Heart right ventricle (tissue), 16 donors: ENCODE measurements at places on chromosomes 5 and 9. TPM values are rescaled to one million over a fixed set of nuclear protein-coding genes. Genes with fewer than 3 reads are reported as not detected.

DNA sequence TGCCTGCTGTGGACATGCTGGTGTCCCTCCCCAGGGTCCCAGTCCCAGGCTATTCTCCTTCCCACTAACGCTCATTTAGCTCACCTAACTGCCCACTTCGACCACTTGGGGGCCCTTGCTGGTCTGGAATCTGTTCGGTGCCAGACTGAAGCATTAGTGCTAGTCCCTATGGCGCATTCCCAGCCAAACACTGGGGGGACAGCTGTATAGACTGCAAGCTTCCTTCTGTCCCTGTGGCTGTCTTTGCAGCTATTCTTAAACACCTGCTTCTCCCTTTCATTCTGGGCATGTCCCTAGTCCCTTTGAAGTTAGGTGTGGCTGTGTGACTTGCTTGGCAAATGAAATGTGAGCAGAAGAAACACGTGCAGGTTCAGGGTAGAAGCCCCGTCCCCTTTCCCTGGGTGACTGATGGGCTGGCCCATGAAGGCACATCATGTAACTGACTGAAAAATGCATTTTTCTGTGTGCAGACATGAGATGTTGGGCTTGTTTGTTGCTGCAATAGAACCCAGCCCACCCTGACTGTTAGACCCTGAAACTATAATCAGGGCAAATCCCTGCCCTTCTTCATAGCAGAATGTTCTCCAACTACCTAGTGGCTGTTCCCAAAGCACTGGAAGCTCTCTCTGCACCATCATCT, 134.4 kb downstream of the BARX1 start:
- no peak for DNase-seq

DNA sequence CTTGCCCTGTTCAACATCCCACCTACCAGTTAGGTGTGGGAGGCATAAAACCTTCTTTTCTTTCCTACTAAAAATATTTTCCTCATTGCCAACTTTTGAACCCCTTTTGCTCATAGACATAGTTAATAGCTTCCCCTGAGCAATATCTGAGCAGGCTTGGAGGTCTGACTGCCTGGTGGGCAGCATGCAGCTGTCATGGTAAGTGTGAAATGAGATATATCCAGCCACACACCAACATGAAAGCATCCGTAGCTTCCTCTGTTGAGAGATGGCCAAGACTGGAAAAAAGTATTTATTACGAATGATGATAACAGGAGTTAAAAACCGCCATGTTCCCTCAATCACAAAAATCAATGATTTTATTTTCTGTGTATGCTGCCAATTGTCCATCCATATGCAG, 190.1 kb downstream of the TMEM38B start:
- no peak for DNase-seq

GRCh38 chr5:134552301-134552700, 26.8 kb downstream of the JADE2 start:
- DNase-seq: peak; percentile 80

- DNase-seq: no peak
These were observed 31.9 kb downstream of the BARHL1 start for GRCh38 chr9:132614324-132614723.

DNA sequence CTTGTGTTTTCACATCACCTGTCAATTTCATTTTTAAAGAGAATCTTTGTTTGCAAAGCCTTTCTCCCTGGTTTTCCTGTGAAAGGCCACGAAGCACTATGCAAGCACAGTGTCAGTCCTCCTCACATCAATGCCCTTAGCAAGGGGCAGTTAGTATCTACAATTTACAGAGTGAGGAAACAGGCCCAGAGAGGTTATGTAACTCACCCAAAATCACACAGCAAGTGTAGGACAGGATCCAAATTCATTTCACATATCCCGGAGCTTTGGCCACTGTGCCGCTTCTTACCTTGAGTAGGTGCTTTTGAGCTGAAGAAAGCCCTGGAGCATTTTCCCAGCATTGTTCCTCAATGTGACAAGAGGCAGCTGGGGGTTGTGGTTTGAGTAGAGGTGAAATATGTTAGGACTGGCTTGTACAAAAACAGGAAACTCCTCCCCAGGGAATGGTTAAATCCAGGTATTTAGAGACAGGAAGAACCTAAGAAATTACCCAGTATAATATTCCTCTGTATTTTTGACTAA, 283.8 kb downstream of the NTRK2 start:
- no peak for DNase-seq

DNA sequence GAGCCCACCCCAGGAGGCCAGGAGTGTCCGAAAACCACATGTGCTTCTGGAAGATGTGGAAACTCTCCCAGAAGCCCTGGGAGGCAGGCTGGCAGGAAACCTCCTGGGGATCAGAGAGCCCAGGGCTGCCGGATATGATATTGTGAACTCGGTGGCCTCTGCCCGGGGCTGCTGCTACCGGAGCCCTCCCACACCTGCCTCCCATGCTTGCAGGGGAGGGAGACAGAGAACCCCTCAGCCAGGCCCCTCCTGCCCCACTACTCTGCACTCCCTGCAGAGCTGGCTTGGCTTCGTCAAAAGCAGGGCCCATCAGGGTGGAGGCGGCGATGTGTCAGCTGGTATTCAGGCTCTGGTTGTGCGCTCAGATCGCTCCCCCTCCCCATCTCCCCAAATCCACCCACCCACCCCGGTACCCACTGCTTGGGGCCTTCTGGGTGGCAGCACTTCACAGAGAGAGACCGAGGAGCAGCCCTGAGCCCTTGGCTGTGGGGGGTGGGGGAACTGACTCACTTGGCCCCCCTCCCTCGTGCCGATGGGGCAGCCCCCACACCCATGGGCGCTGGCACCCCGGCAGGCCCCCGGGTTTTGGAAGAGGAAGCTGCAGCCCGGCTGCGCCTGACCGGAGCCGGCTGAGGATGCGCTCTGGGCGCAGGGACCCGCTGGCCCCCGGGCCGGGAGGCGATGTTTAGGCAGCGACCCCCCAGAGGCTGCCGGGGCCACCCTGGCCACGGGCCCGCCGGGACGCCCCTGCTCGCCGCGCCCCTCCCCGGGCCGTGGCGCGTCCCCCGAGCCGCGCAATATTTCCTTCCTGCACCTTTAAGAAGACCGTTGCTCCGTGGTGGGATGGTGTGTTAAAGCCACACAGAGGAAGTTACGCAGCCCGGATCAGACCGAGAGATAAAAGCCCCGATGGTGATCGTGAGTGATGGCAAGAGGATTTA, 786 bp upstream of the NTNG2 start:
- no peak for DNase-seq

GRCh38 chr5:56803025-56803424, 12.3 kb upstream of the MAP3K1 start:
- no peak for DNase-seq

CBY3 gene
- 0.06 TPM for polyA plus RNA-seq

NDST1 gene
- polyA plus RNA-seq: 14.8 TPM

FOXD4L6 gene
- not detected for polyA plus RNA-seq

NKD2 gene
- 12.7 TPM for polyA plus RNA-seq

HAVCR2 gene
- 1.6 TPM for polyA plus RNA-seq

RNF180 gene
- 1.0 TPM for polyA plus RNA-seq
